T-helper 2 cell (primary cell): ENCODE measurements at places on chromosomes 6 and 20.

DNA sequence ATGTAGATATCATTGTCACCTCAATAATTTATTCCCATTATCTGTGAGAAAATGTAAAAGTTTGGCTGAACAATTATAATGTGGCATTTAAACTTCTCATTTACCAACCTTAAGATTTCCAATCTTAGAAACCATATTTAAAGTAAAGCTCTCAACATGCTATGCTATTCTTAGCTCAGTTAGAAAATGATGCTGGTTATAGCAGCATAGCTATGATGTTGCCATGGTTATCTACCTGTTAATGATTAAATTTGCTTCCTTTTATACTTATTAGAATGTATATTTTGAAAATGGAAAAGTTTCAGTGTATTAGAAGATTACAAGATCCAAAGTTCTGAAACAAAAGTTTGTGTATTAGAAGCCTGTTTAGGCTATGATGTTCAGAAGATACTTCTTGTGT is 110.1 kb downstream of the GPR63 start:
- DNase-seq, result no peak

DNA sequence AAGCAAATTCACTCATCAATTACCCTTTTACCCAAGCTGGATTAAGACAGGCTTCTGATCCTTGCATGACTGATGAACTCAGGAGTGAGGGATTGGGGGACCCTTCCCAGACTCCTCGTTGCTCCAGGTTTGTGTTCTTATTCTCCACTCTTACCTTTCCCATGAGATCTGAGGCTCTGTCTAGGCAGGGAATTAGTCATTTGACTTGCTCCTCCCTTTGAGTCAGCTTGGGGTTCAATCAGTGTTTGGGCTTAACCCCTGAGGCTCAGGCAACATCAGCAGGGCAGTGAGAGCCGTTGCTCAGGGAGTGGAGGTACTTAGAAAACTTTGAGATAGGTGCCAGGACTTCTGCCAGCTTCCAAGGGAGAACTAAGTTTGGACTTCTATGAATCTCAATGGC is 20.7 kb upstream of the TOX2 start:
- no peak for DNase-seq

DNA sequence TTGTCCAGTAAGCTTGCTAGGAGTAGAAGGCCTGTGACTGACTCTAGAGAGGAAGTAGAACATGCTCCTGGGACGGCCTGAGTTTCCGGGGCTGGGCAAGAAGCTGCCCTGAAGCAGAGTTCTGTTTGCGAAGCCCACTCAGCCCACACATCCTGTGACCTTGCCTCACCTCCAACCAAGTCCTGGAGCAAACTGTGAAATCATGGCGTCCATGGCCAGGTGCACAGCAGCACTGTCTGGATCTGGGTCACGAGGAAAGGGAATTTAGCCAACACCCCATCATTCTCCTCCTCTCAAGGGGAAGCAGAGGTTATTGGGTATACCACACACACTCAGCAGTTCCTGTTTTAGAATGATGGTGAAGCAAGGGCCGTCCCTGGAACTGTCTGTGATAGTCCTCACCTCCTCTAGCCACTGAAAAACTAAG is 87.5 kb downstream of the CRYBG1 start:
- DNase-seq, result no peak

GRCh38 chr6:13261464-13261994 is 66.8 kb downstream of the TBC1D7 start:
- no peak for DNase-seq

GRCh38 chr6:291204-291696 is 1.0 kb upstream of the DUSP22 start:
- no peak for DNase-seq
